ENCODE measurements at places on chromosomes 6 and 20.

- no peak for DNase-seq
Observed at GRCh38 chr6:20604159-20604558, 69.9 kb downstream of the CDKAL1 start.

GRCh38 chr20:53055367-53056067 is 83.4 kb downstream of the TSHZ2 start:
- DNase-seq = no peak

GRCh38 chr6:31851485-31851832 is 11.2 kb downstream of the NEU1 start:
- DNase-seq = no peak

GRCh38 chr20:16752082-16752481 is 3.9 kb downstream of the OTOR start:
- no peak for DNase-seq

DNA sequence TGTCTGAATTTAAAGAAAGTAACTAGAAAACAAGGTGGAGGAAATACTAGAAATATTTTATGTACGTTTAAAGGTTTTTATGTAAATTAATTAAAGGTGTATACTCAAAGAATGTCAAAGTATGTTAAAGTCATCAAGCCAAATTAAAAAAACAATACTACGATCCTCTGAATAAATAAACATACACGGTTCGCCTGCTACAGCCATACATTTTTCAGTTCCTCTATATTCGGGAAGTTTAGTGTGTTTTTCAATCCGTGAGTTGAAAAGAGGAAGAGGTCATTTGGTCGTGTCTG is 626 bp downstream of the STX7 start:
- DNase-seq = no peak

DNA sequence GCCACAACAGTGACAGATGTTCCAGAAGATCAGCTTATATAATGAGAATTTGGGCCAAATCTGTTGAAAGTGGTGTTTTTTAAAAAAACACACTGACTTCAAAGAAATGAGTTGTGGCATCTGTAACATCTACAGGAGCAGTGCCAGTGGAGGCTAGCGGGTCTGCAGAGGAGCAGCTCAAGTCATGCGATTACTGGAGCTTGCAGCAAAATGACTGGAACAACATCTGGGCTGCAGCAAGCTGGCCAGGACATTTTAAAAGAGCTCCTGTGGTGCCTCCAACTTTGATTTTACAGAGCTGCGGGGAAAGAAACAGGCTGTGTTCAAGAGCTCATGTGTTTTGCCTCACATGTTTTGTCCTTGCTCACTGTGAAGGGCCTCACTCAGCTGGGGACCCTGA is 57.2 kb downstream of the TBX18 start:
- DNase-seq = no peak

- DNase-seq = no peak
Observed at GRCh38 chr6:28774292-28775051, 149.3 kb downstream of the TRIM27 start.

Measured in stimulated activated CD4-positive, alpha-beta T cell treated with anti-CD3 and anti-CD28 coated beads, Interleukin-15, amount 100 ng/mL, for 24 hours (primary cell).